ENCODE measurements at places on chromosomes 6 and 20.
A peak's percentile ranks its signal among the peaks of the same experiment; 100 is the strongest.

DNA sequence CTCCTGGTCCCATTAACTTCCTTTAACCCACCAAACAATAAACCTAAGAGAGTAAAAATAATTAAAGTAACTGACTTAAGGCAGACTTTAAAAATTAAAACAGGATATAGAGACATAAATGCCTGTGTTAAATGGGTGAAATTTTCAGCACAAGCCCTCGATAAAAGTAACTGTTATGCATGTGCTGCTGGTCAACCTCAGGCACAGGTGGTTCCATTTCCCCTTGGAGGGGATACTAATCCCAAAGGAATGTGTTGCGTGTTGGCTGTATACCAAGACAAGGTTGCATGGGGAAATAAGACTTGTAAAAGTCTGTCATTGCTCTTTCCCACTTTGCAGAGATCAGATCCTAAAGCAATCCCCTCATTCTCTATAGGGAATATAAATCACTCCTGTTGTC lies 25.8 kb downstream of the HLA-A start:
- no peak for DNase-seq

DNA sequence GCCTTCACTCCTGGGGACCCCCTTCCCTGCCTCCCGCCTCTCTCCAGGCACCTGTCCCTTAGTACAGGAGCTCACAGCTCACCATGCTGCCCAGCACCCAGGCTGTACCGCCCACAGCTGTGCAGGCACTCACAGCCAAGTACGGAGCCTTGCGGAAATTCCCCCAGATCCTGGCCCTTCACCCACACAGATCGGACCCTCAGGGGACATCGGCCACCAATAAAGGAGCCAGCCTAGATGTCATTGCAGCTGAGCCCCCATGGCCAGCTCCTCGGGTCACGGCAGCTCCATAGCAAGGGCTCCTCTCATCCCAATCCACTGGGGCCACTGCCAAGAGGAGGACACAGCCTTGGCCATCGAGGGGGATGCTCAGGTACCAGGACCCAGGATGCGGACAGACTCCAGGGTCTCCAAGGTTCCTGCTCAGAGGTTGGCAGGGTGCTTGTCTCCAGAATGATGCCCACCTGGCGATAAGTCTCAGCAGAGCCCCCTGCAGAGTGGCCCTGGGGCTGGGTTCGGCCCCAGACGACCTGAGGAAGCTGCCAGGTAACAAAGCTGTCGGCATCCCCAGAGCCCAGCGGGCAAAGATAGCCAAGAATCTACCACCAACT lies 82.3 kb downstream of the YTHDF1 start:
- peak; percentile 32 for DNase-seq

DNA sequence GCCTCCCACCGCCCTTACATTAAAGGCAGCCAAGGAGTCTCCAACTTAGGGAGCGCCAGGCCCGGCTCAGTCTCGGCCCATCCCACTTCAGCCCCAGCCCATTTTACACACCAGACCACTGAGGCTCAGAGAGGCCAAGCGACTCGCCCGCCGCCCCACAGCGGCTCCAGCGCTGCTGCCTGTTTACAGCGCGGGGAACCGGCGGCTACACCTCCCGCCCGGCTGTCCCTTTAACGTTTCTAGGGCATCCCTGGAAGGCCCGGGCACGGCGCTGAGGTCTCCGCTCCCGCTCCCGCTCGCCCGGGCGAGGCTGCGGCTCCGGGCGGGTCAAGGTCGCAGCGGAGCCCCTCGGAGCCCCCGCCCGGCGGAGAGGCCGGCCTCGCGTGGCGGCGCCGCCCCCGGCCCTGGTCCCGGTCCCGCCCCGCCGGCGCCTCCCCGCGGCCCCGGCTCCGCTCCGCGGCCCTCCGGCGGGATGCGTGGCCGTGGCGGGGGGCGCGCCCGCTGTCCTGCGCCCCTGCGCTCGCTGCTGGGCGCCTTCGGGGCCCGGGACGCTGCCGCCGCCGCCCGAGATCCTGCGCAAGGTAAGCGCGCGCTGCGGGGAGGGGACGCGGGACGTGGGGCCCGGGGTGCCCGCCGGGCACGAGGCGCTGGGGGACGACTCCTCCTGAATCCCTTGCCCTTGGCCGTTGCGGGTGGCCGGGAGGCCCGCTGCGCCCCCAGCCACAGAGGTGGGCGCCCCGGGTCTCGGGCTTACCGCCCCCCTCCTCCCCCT lies 27.1 kb upstream of the PHACTR3 start:
- DNase-seq = no peak

GRCh38 chr6:9116026-9116425 lies 680.7 kb upstream of the SLC35B3 start:
- no peak for DNase-seq

- peak; percentile 39 for DNase-seq
Measured at GRCh38 chr6:136791296-136792094, 782 bp downstream of the MAP3K5 start.

GRCh38 chr6:158941246-158941645 lies 58.8 kb downstream of the RSPH3 start:
- DNase-seq = no peak

DNA sequence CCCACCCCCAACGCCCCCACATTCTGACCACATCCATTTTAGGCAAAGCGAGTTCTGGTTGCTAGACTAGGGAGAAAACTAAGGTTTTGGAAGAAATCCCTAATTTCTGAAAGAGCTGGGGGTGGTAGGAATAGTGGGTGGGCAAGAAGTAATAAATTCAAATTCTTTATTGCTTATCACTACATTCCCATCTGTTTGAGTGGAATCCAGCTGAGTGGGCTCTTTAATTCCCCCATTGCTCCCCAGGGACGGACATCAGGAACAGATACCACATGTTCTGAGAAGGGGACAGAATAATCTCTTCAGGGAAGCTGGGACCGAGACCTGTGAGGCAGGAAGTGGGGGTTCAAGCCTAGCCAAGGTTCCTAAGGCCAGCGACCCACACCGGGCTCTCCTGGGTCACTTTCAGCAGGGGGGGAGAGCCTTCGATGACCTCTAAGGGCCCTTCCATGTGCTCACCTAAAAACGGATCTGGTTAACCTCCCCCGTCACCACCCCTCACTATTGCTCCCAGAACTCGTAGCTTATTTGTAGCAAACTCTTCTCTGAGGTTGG lies 42.3 kb upstream of the MRPS10 start:
- DNase-seq = peak; percentile 53

DNA sequence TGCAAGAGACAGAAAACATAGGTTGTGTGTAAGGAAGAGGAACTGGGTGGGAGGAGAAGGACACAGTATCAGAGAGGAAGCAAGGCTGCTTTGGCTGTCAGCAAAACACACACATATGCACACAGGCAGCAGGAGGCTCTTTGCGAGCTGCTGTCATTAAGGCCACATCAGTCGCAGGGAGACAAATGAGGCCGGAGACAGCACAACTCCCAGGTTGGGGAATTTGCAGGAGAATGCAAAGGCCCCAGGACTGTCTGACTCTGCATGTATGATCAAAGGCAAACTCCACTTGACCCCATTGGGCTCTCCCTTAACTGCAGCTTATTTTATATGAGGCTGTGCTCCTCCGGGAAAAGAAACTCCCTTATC lies 35.3 kb downstream of the METTL24 start:
- DNase-seq = peak; percentile 88

DNA sequence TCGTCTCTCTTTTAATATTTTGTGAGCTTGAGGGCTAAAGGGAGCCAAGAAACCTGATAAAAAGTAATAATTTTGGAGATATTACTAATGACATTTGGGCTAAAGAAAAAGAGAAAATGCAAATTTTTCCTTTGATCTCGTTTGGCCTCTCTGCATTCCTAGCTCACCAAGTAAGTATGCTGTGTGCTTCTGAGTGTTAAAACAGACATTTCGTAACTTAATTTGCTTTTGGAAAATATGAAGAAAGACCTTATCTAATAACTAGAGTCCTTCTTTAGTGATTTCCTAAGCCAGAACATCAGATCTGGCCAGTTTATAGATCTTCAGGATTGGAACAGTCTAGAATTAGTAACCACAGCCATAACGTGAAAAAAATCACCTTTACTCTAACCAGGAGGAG lies 872.9 kb upstream of the SLC35B3 start:
- no peak for DNase-seq

GRCh38 chr6:18062733-18063132 lies 59.7 kb downstream of the NHLRC1 start:
- DNase-seq = no peak

DNA sequence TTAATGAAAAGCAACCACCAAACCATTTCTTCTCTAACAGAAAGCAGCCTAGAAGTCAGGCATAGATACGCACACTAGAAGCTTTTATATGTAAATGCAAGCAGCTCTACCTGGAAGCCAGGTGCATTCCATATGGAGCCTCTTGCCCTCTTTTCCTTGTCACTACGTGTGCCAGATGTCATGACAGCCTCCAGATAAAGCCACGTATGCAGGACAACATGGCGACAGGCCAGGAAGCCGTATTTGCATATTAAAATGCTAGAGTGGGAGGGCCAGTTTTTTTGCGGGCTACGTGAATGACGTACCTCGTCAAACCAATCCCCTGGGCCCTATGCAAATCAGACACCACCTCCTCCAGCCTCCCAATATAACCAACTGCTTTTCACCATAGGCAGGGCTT lies 308.1 kb upstream of the SPTLC3 start:
- no peak for DNase-seq

GRCh38 chr20:22821796-22822195 lies 213.3 kb upstream of the SSTR4 start:
- no peak for DNase-seq

GRCh38 chr6:14559746-14560536 lies 442.4 kb downstream of the CD83 start:
- peak; percentile 38 for DNase-seq

DNA sequence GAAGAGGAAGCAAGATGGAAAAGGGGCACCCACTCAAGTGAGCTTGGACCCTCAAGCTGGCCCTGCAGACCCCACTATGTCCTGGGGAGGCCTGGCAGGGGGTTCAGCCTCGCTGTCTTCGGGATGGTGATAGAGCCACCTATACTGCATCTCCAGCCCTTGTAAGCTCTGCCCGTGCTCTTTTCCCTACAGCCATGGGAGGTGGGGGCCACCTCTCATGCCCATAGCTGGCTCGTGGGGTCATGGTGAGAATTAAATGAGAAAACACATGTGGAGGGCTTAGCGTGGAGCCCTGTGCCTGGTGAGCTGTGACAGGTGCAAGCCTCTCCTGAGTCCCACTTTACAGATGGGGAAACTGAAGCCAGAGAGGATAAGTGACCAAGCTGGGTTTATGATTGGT lies 27.7 kb downstream of the PCK1 start:
- no peak for DNase-seq

DNA sequence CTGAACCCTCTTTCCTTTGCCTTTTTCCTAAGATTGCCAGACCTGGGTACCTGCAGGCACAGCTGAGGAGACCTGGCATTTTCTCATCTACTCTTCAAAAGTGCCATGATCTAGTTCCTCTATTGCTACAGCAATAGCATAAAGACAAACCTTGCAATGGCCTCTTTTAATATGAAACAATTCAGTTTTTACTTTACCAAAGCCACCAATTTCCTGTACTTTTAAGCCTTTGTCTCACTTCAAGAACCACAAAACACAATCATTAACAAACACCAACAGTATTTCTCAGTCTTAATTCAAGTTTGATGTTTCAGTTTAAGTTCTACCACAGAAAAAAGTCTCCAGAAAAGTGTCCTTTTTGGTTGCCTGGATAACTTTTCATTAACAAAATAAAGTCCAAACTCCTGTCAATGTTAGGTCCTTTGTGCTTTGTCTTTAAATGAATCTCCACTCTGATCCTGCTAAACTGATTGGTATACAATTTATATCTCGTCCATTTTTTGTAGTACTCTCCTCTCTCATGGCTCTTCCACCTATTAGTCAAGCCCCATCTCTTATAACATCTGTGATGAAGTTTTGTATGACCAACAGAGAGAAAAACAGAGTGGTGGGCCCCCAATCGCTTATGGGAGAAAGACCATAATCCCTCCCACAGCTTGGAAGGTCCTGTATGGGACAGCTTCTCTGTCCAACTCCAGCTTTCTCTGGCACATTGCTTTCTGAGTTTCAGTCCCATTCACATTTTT lies 50.5 kb upstream of the THEMIS start:
- DNase-seq = no peak

- DNase-seq = no peak
Measured at GRCh38 chr6:87922196-87922946, 125.3 kb upstream of the SPACA1 start.

DNA sequence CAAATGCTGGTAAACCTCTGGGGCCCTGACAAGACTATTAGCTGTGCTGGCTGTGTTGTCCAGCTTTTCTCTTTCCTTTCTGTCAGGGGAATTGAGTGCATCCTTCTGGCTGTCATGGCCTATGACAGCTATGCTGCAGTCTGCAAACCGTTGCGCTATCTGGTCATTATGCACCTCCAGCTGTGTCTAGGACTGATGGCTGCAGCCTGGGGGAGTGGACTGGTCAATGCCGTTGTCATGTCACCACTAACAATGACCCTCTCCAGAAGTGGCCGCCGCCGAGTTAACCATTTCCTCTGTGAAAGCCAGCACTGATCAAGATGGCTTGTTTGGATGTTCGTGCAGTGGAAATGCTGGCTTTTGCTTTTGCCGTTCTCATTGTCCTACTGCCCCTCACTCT lies 20.3 kb downstream of the OR2B6 start:
- no peak for DNase-seq

Data from kidney (tissue), 22 donors.